ENCODE measurements at places on chromosomes 4 and X.

- no peak for DNase-seq
Observed at GRCh38 chr4:157052429-157053040, 23.4 kb upstream of the GLRB start.

DNA sequence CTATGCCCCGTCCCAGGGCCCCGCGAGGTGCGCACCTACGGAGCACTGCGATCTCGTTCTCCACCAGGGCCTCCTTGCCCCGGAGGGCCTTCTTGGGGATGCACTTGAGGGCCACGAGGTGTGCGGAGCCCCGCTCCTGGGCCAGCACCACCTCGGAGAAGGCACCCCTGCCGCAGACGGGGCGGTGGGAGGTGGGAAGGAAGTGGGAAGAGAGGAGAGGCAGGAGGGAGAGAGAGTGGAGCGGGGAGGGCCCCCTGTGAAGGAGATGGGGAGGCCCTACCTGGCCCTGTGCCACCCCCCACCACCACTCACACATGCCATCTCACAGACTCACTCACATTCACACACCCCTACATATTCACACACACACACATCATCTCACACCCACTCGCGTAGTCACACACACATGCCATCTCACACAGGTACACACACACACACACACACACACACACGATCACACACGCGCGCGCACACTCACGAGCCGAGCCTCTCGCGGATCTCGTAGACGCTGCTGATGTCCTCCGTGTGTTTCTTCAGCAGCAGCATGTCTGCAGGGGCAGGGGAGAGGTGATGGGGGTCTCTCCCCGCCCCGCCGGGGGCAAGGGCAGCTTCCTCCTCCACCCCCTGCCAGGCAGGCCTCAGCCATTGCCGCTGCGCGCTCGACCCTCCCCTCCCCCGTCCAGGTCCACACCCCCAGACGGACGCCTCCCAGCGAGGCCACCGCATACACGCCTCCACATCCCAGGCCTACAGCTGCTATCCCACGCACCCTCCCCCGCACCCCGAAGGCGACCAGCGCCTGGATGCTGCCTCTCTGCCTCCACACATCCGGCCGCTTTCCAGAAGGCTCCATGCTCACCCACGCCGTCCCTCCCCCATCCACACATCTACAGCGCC lies 834 bp downstream of the PNCK start:
- no peak for DNase-seq

- no peak for DNase-seq
Observed at GRCh38 chrX:121128925-121129877, 81.8 kb downstream of the GLUD2 start.

DNA sequence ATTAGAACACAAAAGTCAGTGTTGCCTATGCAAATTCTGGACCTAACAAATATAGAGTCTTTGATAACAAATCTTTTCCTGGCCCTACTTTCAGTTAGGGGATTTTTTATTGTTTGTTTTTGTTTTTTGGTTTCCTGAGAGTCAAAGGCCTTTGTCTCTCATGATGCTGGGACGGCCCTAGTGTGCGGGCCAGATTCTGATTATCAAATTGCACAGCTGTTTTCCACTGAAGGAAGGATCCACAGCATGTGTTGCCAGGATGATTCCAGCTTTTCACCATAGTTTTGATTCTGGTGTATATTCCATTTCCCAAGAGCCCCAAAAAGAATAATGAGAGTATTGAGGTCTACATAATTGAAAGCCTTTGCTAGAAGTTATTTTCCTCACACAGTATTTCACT lies 248.2 kb downstream of the CAMK2D start:
- no peak for DNase-seq

DNA sequence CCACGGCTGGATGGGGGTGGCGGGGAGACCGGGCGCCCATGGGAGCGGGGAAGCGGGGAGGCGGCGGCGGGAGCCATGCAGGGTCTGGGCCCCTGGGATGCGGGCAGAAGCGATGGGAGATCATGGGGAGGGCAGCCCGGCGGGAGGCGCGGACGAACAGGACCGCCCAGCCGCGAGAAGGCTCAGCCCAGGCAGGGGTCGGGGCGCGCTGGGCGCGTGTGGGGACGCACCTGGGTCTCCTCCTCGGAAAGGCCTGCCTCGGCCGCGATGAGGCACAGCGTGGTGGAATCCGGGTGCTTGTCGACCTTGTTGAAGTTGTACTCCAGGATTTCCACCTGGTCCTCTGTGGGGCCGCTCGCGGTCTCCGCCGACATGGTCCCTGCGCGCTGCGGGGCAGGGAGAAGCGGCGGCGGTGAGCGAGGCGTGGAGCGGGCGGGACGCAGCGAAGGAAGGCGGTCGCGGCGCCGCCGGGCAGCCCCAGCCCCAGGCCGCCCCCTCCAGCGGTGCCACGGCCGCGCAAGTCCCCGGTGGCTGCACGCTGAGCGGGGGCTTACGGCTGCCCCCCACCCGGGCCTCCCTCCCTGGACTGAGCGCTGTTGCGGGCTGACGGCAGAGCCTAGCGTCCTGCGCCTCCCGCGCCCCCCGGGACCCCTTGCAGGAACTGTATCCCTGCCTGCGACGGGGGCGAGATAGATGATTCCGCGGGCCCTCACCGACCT lies 25.3 kb downstream of the HOPX start:
- no peak for DNase-seq

GRCh38 chr4:159776961-159777360 lies 674.1 kb downstream of the RAPGEF2 start:
- no peak for DNase-seq

DNA sequence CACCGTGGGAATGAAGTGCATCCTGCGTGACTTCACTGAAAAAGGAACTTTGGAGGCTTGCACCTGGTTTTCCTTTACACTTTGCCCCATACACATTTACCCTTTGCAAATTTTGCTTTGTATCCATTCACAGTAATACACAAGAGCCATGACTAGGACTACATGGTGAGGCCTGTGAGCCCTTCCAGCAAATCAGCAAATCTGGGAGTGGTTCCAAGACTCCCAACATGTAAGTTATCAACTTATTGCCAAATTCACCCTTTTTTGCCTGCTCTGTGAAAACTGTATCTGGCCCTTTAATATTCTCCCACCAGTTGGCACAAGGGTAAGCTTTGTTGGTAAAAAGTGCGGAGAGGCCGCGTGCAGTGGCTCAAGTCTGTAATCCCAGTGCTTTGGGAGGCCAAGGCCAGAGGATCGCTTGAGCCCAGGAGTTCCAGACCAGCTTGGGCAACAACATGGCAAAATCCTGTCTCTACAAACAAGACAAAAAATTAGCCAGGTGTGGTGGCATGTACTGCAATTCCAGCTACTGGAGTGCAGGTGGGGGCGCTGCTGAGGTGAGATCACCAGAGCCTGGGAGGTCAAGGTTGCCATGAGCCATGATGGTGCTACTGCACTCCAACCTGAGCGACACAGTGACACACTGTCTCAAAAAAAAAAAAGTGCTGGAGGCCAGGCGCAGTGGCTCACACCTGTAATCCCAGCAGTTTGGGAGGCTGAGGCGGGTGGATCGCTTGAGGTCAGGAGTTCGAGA lies 5.0 kb downstream of the PRMT9 start:
- DNase-seq = no peak

DNA sequence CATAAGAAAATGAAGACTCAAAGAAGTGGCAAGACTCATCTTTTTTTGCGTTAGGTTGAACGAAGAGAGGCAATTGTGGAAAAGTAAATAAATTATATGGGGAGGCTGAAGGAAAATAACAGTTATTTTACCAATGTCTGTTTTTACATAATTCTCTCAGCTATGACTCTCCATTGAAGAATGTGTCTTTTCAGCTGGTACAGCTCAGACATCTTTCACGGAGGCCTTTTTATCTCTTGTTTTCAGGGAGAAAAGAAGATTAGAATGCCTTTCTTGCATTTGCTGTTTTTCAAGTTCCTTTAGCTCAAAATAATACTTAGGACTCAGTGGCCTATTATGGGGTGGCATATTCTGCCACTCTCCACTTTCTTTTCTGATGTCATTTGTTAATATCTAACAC lies 153.0 kb downstream of the ADAM29 start:
- no peak for DNase-seq

GRCh38 chr4:159016593-159017024 lies 86.3 kb upstream of the RAPGEF2 start:
- DNase-seq = peak; percentile 53

All from NCI-H345 (cell line).